ENCODE measurements at places on chromosomes 3 and 15.

- no peak for DNase-seq
These were observed 48.5 kb downstream of the STARD9 start for GRCh38 chr15:42623951-42624350.

GRCh38 chr3:170848292-170848917 lies 21.6 kb downstream of the RPL22L1 start:
- DNase-seq = no peak

GRCh38 chr3:45538641-45538986 lies 55.9 kb upstream of the LIMD1 start:
- no peak for DNase-seq

DNA sequence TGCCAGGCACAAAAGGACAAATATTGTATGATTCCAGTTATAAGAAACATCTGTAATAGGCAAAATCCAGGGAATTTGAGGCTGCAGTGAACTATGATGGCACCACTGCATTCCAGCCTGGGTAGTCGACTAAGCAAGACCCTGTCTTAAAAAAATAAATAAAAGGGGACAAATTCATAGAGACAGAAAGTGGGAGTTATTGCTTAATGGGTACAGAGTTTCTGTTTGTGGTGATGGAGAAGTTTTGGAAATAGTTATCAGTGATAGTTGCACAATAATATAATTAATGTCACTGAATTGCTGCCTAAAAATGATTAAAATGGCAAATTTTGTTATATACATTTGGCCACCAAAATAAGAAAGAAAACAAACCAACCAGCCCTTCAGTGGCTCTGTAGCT lies 27.6 kb upstream of the CNBP start:
- DNase-seq = no peak

GRCh38 chr3:63824309-63824708 lies 5.2 kb downstream of the C3orf49 start:
- DNase-seq = peak; percentile 76
